Activated CD8-positive, alpha-beta memory T cell treated with anti-CD3 and anti-CD28 coated beads for 1 hour (primary cell): ENCODE measurements at places on chromosomes 5 and 9.

DNA sequence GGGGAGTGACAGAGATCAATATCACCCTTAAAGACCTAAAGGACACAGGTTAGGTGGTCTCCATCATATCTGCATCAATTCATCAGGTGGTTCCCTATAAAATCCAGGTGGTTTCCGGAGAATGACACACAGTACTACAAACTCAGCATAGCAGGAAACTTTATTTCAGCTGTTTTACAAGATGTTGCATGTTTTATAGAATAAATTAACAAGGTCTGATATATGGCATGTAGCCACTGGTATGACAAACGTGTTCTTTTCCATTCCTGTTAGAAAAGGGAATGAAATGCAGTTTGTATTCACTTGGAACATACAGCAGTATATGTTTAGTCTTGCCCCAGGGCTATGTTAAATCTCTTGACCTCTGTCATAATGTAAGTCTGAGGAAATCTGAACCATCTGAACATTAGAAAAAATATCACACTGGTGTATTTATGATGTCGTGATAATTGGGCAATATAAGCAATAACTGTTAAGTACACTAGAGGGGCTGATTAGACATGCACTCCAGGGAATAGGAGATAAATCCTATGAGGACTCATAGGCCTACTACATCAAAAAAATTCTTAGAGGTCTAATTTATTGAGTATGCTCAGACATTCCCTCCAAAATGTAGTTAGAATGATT lies 42.2 kb upstream of the TNFSF8 start:
- no peak for DNase-seq

- no peak for DNase-seq
Observed at GRCh38 chr5:45372629-45373028, 323.6 kb downstream of the HCN1 start.

DNA sequence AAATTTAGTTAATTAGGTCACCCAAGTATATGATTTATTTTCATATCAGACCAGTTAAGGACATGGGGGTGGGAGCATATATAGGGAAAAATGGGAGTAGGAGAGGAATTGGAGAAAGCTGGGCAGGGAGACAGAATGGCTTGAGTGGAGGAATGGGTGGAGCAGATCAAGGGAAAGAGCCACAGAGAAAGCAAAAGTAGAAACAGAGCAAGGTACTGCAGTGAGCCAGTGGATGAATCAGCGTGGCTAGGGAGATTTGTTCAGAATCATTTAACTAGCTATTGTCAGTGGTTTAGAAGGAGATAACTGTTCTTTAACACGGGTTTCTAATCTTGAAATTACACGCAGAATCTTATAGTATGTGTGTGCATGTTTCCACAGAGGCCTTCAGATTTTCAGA lies 37.4 kb downstream of the SNX24 start:
- DNase-seq = no peak

DNA sequence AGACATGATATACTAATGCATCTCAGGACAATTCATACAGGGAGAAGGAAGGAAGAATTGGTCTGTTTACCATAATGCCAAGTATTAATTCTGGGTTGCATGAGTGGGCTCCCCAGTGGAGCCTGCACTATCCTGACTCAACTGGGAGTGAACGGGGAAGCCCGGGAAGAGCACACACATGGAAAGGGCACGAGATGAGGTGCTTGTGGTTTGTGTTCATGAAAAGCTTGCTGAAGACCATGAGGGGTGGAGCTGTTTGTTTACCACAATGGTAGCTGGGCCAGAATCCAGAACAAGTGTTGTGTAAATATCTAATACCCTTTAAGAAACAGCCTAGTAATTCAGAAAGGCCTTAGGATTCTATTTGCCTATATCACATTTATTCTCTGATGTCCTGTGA lies 44.6 kb downstream of the POC5 start:
- no peak for DNase-seq

DNA sequence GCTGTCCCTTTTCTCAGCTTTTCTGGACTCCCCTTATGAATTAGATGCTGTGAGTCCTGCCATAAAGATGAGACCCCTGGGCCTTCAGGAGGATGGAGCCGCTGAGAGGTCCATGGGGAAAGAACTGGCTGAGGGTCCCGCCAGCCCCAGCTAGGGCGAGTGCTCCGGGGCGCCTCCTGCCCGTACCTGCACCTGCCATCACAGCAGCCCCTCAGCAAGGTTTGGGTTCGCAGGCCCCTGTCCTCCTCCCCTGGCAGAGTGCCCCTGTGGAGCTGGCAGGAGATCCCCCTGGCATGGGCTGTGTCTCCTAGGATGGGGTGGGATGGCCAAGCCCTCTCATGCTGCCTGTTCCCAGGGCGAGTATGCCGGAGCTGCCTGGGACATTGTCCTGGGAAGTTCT lies 64.2 kb downstream of the COL5A1 start:
- no peak for DNase-seq

DNA sequence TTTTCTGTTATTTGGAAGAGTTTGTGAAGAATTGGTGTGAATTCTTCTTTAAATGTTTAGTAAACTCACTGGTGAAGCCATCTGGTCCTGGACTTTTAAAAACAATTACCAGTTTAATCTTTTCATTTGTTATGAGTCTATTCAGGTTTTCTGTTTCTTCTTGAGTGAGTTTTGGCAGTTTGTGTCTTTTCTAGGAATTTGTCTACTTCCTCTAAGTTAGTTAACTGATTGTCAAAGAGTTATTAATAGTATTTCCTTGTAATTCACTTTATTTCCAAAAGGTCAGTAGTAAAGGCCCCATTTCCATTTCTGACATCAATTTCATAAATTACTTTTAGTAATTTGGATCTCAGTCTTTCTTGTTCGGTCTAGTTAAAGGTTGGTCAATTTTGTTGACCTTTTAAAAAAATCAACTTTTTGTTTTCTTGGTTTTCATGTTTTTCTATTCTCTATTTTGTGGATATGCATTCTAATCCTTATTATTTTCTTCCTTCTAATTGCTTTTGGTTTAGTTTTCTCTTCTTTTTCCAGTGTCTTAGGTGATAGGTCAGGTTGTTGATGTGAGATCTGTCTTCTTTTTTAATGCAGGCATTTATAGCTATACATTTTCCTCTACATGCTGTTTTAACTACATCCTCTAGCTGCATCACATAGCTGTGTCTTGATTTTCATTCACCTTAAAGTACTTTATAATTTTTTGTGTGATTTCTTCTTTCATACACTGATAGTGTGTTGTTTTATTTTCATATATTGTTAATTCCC lies 7.3 kb upstream of the SMIM3 start:
- no peak for DNase-seq

GRCh38 chr5:148482196-148482595 lies 98.4 kb downstream of the FBXO38 start:
- DNase-seq = no peak

DNA sequence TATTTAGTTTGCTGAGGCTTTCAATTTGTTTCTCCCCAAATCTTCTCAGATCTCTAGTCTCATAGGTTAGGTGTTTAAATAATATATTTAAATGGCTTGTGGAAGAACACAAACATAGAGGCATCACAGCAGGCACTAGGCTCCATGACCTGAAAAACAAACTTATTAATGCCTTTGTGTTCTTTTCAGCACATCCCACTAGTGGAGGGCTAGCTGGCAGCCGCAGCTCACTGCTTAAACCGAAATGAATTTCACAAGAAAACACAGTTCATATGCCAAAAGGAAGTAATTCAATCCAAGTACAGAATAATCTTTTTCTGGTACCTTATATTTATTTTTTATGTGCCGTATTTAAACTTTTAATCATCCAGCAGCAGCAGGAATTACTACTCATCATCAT lies 382.5 kb downstream of the PLK2 start:
- DNase-seq = no peak

GRCh38 chr9:27659571-27659970 lies 86.3 kb upstream of the C9orf72 start:
- DNase-seq = no peak

- DNase-seq = no peak
Observed at GRCh38 chr5:94577466-94578245, 40.7 kb downstream of the KIAA0825 start.

DNA sequence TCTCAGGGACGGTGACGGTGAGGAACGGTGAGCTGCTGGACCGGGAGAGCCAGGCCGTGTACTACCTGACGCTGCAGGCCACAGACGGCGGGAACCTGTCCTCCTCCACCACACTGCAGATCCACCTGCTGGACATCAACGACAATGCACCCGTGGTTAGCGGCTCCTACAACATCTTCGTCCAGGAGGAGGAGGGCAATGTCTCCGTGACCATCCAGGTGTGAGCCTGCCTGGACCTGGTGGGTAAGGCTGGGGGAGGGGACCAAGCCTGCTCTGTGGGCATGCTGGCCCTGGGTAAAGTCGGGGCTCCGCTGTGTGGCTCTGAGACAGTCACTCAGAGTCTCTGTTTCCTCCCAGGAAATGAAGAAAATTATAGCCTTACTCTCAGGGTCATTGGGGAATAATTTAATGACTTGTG lies 29.3 kb downstream of the CDHR2 start:
- peak; percentile 11 for DNase-seq

DNA sequence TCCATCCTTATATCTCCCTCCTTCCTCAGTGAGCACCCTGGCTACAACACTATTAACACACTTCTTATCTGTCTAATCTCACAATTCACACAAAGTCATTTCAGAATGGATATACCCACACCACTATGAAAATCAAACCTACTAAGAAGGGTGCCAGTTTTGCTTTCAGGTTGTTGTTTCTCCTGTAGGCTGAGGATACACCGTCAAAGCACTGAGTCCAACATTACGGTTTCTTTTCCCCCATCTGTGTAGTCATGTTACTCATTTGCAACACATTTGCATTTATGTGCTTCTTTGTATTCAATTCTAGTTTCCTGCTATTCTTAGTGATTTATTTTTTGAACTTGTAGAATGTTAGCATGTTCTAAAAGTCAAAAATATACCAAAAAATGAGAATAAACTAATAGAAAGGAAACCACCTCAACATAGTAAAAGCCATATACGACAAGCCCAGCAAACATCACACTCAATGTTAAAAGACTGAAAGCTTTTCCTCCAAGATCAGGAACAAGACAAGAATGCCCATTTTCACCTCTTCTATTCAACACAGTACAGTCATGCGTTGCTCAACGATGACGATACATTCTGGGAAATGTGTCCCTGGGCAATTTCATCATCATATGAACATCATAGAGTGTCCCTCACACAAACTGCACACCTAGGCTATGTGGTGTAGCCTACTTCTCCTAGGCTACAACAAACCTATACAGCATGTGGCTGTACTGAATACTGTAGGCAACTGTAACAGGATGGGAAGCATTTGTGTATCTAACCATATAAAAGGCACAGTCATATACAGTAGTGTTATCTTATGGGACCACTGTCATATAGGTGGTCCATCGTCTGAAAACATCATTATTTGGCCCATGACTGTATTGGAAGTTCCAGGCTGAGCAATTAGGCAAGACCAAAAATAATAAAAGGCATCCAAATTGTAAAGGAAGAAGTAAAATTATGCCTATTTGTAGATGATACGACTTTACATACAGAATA lies 6.3 kb downstream of the ROR2 start:
- no peak for DNase-seq

DNA sequence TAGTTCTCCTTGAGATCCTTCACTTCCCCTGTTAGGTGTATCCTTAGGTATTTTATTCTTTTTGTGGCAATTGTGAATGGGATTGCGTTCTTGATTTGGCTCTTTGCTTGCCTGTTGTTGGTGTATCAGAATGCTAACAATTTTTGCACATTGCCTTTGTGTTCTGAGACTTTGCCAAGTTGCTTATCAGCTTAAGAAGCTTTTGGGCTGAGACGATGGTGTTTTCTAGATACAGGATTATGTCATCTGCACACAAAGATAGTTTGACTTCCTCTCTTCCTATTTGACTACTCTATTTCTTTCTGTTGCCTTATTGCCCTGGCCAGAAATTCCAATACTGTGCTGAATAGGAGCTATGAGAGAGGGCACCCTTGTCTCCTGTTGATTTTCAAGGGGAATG lies 609.4 kb upstream of the COX7C start:
- DNase-seq = no peak

GRCh38 chr9:14585730-14586473 lies 107.3 kb downstream of the ZDHHC21 start:
- DNase-seq = no peak

- DNase-seq = no peak
Observed at GRCh38 chr5:163458778-163459385, 1.0 kb downstream of the NUDCD2 start.

- no peak for DNase-seq
Observed at GRCh38 chr5:62649476-62650113, 71.0 kb downstream of the LRRC70 start.

DNA sequence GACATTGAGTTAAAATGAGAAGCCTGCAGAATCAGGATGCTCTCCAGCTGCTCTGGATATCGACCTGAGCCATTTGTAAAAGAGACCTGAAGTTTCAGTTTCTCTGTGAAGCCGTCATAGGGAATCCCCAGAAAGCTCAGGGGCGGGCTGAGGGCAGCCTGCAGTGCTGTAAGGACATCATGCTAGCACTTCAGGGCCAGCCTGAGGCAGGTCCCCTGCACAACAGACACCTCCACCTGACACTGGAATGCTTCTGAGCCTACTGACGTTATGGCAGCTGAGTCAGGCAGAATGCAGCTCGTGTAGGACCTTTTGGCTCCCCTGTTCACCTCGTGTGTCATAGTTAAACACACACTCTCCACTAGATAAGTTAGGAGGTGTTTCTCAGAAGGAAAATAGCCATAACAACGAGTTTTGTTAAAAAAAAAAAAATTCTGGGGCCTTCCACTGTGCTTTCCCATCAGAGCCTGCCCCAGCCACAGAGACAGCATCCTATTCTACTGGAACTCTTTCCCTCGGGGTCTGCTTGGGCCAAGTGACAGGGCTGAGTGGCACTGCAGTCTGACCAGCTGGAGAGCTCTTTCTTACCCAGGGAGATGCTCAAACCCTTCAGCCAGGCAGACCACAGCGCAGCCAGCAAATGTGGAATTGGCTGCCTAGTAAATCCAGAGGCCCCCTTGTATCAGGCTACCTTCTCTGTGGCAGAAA lies 354.9 kb downstream of the DIRAS2 start:
- DNase-seq = no peak

DNA sequence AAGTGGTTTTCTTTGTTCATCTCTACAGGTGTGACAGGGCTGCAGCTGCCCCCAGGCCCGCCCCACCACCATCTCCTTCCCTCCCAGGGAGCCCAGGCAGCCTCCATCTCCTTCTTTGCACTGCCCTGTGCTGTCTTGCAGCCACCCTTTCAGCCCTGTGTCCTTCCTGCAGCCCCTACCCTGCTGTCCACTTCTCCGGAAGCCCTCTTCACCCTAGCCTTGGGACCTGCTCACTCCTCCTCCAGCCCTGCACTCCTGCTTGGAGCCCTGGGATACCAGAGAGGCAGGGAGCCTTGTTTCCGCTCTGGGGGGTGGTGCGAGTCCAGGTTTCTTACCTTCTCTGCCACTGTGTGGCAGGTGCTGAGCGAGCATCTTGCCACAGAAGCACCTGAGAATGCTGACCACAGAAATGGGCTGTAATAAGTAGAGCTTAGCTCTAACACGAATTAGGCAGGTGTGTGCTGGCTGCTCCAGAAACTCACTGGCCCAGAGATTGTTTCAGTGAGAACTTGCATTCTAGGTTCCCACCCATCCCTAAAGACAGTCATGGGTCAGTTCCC lies 51.3 kb upstream of the GADD45G start:
- DNase-seq = no peak
